ENCODE measurements at places on chromosomes 5 and 9.

GRCh38 chr5:172714491-172715420, 56.2 kb downstream of the DUSP1 start:
- DNase-seq = no peak

- DNase-seq = no peak
These were observed 6.5 kb upstream of the HMCN2 start for GRCh38 chr9:130259044-130259443.

GRCh38 chr5:74766418-74766848, 484 bp downstream of the GFM2 start:
- no peak for DNase-seq

DNA sequence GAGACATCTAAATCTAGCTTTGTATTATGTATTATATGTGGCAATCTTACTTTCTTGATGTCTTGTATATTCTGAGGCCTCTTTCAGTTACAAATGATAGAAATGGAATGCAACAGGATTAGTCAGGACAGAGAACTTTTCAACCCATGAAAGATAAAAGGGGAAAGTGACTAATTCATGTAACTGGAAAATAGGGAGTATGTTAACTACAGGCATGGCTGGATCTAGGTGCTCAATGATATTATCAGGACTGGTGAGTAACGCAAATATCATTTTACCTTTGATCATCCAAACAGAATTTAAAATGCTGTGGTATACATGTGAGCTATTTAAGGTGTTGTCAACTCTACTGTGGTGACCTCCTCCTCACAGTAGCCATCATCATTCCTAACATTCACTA, 215.7 kb upstream of the GLRA1 start:
- DNase-seq = no peak

GRCh38 chr9:89161221-89161620, 17.4 kb downstream of the SHC3 start:
- DNase-seq = no peak

DNA sequence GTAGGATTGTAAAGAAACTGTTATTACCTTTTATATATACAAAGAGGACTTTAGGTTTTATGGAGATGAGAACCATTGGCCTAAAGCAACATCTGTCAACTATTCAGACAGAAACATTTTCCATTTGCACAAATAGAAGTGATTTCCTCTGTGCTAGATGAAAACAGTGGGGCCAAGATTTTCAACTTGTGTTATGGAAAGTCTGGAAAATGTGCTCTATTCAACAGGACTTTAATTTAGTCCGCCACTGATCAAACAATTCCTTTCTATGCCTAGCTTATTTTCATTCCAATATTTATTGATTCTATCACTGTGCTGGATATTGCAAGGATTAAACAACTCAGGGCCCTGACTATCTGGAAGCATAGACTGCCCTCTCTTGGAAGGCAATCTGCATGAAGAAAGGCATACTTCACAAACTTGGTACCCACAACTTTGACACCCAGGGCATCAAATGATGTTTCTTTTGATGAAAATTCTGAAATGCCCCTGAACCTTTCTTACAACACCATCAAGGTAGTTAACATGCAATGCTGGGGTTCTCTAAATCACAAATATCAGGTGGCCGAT, 126.6 kb upstream of the HMHB1 start:
- no peak for DNase-seq

DNA sequence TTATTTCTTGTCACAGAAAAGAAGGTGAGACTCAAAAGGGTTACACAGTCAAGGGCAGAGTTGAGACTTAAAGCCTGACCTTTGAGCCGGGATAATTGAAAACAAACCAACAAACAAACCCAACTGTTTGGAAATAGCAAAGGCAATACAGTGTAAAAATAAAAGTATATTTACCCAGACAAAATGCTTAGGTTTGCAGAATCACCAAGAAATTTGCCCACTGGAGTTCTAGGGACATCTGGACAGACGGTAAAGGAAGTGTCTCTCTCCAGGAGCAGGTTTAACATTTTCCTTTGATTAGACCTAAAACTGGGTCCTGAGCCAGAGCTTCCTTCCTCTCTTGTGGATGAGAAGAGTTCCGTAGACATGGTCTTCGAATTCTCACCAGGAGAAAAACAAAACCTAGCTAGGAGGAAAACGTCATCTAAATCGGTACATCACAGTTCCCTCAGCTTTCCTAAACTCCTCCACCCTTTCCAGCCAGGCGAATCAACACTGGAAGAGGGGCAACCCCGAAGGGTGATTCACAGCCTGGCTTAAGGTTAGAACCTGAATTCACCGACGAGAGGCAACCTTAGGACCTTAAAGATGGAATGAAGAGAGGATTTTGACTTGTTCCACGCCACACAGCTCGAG, 673 bp downstream of the CDC25C start:
- no peak for DNase-seq

DNA sequence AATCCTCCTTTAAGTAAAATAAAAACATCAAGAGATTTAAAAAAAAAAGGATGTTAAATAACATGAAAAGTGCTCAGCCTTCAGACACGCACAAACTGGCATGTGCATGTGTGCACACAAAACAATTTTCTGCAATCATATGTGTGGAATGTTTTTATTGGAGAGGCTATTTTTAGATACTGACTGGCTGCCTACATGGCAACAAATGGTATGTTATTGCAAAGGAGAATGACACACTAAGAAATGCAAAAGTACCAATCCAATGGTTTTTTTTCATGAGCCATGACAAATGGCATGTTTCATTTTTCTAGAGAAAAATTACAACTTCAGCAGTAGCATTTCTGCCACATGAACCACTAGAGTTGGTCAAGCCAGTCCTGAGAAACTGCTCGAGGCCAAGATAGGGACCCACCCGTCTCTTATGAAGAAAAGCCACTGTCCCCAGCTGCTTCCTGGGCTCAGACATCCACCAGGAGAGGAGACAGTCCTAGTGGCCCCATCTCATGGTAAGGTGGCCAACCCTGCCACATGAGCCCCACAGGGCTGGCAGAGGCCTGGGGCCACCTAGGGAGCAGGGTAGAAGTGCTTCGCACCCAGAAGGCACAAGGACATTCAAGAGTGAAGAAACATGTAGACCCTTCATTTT, 116.4 kb downstream of the MYO10 start:
- DNase-seq = no peak

- DNase-seq = no peak
These were observed 381.2 kb downstream of the KIF4B start for GRCh38 chr5:155394727-155395126.

DNA sequence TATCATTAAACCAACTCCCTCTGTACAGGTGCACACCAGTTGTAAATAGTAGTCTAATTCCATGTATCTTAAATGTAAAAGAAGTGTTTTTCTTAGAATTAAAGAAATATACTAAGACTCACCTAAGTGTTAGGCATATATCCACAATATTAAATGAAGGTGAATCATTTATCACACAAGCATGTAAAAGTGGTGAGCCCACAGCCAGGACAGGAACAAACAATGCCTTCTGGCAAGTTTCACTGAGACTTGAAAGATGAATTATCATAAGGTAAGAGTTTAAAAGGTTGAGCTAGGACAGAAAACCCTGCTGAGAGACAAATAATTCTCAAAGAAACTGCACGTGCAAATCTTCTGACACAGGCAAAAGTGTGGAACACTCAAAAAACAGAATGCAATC, 832.5 kb downstream of the TAF11L14 start:
- DNase-seq = no peak

- DNase-seq = no peak
These were observed 55.1 kb downstream of the KIAA1958 start for GRCh38 chr9:112541685-112542084.

- DNase-seq = no peak
These were observed 26.9 kb upstream of the GALNT10 start for GRCh38 chr5:154163327-154164248.

- DNase-seq = no peak
These were observed 68.7 kb downstream of the MRPS27 start for GRCh38 chr5:72251386-72251785.

DNA sequence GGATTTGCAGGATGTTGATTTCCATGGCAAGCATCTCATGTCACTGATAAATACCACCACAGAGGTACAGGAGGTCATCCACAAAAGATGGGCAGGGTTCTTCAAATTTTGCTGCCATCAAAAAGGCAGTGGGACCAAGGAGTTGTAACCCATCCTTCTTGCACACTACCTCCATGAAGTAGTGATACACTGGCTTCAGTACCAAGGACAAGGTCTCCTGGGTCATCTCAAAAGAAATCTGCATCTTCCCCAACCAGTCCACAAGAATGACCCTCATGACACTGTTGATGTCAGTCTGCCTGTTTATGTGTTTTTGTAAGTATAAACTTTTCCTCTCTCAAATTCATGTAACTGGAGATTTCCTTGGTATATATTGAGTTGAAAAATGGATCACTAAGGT, 298.2 kb downstream of the CDH9 start:
- DNase-seq = no peak

- DNase-seq = no peak
These were observed 72.2 kb downstream of the WDR41 start for GRCh38 chr5:77419644-77420582.

DNA sequence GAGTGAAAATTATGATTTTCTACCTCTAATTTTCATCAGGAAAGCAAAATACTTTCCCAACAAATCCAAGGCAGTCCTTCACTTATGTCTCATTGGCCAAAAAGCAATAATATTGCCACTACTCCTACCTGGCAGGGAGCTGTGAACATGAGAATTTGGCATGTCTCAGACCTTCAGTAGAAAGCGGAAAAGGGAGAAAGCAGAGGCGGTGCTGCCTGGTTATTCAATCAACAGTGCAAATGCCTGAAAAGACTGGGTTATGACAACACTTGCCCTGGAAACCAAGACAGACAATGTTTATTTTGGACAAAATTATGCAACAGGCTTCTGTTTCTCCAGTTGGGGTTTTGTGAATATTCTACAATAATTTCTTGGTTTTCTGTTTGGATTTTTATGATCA, 194.4 kb downstream of the TAF11L14 start:
- DNase-seq = no peak

GRCh38 chr5:96157841-96158291, 196.2 kb upstream of the ELL2 start:
- DNase-seq = no peak

GRCh38 chr5:176996780-176997179, 9.8 kb downstream of the UIMC1 start:
- no peak for DNase-seq

- no peak for DNase-seq
These were observed 137.0 kb downstream of the RXRA start for GRCh38 chr9:134463280-134463679.

- no peak for DNase-seq
These were observed 17.2 kb downstream of the C5orf63 start for GRCh38 chr5:127055880-127056653.
